ENCODE measurements at places on chromosomes 2 and 18. TPM values are rescaled to one million over a fixed set of nuclear protein-coding genes. Genes with fewer than 3 reads are reported as not detected.
A peak's percentile ranks its signal among the peaks of the same experiment; 100 is the strongest.

DNA sequence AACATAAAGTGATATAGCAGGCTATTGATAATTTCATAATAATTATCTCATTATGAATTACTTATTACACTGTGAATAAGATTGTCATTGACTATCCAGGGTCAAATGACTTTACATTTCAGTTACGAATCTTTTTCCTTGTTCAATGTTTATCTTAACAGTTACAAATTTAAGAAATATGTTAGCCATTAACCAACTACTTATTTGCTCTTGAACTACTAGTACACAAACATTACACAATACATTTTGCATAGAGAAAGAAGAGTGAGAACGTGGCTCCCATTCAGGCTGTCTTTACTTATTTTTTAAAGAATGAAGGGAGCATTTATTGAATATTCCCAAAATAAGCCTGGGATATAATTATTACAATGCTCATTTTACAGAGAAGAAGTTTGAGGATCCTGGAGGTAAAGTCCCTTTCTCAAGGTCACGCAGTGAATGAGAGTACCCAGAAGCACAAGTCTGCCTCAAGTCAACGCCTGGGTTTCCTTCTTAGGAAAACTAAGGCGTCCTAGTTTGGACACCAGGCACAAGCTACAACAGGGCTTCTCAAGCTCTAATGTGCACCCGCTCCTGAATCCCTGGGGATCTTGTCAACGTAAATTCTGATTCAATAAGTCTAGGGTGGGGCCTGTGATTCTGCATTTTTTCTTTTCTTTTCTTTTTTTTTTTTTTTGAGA lies 164.2 kb downstream of the FIGN start:
- H3K27ac ChIP-seq: no peak overlapping the region
- H3K27me3 ChIP-seq: no peaks in the 10 kb centered on the region
- no peaks in the 10 kb centered on the region for H3K36me3 ChIP-seq
- DNase-seq: no peak

Gene TBR1
- not detected for total RNA-seq

Gene ERBB4
- 0.05 TPM for total RNA-seq

- no peak for DNase-seq
- H3K4me3 ChIP-seq: no peak overlapping the region
- no peaks in the 10 kb centered on the region for H3K36me3 ChIP-seq
Measured at GRCh38 chr2:85759257-85759613, 5.4 kb downstream of the ATOH8 start.

GRCh38 chr2:70128005-70128404 lies 40.7 kb downstream of the PCBP1 start:
- no peaks in the 10 kb centered on the region for H3K36me3 ChIP-seq
- no peak for DNase-seq
- H3K4me3 ChIP-seq: no peak overlapping the region
- H3K4me1 ChIP-seq: peaks cover 10% of the 10 kb centered on the region
- no peaks in the 10 kb centered on the region for H3K27me3 ChIP-seq

- no peak overlapping the region for H3K4me3 ChIP-seq
- H3K27ac ChIP-seq: no peak overlapping the region
- no peaks in the 10 kb centered on the region for H3K36me3 ChIP-seq
- H3K4me1 ChIP-seq: no peaks in the 10 kb centered on the region
- no peaks in the 10 kb centered on the region for H3K27me3 ChIP-seq
Measured at GRCh38 chr2:168559187-168559586, 103.1 kb downstream of the CERS6 start.

DNA sequence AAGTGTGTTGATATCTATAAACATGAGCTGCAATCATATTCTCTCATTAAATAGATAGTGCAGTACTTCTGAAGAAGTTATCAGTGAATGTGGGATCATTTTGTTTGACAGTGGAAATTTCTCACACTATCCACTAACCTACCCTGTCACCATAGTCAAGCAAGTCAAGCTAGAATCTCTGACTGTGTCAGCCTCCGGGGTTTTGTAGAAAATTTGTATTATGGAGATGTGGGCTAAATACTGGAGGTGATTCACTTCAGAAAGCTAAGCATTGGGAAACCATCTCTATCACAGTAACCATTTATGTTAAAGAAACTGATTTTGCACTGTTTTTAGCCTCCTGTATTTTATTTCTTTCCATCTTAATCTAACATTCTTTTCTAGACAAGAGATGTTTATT lies 126.6 kb upstream of the CREB1 start:
- no peaks in the 10 kb centered on the region for H3K36me3 ChIP-seq
- DNase-seq: no peak
- H3K4me3 ChIP-seq: no peak overlapping the region
- H3K27me3 ChIP-seq: no peaks in the 10 kb centered on the region
- no peaks in the 10 kb centered on the region for H3K4me1 ChIP-seq
- H3K27ac ChIP-seq: no peak overlapping the region

GRCh38 chr2:112588611-112589045 lies 4.2 kb downstream of the CHCHD5 start:
- no peak overlapping the region for H3K27ac ChIP-seq
- no peaks in the 10 kb centered on the region for H3K36me3 ChIP-seq
- no peak for DNase-seq
- no peaks in the 10 kb centered on the region for H3K4me1 ChIP-seq
- no peak overlapping the region for H3K4me3 ChIP-seq
- H3K27me3 ChIP-seq: no peaks in the 10 kb centered on the region

DNA sequence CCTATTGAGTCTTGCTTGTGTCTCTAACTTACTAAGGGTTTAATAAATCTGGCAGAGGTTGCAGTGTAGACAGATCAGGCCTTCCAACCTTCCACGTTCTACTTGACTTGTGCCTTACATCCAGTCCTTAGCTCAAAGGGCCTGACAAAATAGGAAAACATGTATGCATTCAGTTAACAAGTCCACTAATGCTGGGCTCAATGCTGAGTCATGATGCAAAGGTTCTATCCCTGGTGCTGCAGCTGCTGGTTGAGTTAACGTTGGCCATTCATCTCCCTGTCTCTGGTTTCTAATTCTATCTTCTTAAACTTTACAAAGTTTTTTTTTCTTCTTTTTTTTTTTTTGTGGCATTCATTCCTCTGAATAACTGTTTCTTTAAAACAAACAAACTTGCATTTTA lies 46.3 kb upstream of the ITGB6 start:
- no peak overlapping the region for H3K4me3 ChIP-seq
- DNase-seq: no peak
- no peak overlapping the region for H3K27ac ChIP-seq
- no peaks in the 10 kb centered on the region for H3K4me1 ChIP-seq
- no peaks in the 10 kb centered on the region for H3K36me3 ChIP-seq

DNA sequence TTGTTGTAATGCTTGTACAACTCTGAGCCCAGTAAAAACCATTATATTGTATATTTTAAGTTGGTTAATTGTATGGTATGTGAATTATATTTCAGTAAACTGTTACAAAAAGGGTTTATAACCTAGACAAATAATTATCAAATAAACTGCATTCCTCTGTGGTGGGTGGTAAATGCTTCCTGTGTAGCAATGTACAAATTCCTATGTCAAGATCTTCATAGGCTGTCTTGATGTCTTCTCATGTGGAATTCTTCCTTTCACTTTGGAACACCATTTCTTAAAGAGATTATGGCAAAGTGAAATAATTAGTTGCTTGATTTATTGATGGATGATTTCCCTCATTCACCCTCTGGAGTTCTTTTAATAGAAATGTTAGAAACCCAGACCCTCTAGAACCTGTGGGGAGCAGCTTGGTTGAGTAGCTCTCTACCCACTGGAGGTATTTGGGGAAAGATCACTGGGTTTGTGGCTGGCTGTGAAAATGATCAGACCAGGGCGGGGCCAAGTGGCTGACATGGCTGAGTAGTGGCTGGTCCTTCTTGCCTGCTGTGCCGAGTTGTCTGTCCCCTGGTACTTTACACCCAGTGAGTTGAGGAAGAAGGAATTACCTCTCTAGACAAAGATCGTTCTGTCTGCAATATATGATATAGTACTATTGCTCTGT lies 22.4 kb upstream of the MGAT5 start:
- no peaks in the 10 kb centered on the region for H3K4me1 ChIP-seq
- H3K36me3 ChIP-seq: no peaks in the 10 kb centered on the region
- H3K4me3 ChIP-seq: no peak overlapping the region

DNA sequence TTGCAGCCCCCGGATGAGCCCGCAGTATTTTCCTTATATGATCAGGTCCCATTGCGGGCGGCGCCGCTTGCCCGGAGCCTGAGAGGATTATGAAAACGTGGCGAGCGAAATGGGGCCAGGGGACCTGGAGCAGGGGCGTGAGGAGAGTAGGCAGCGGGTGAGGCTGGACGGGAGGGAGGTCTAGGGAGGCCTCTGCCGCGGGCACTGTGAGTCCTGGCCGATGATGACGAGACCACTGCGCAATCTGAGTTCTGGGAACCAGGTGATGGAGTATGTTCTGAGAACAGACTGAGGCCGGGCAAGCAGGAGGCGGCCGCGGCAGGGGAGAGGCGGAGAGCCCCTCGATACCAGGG lies 790 bp upstream of the ACAA2 start:
- DNase-seq: no peak
- H3K36me3 ChIP-seq: no peaks in the 10 kb centered on the region
- H3K27me3 ChIP-seq: no peaks in the 10 kb centered on the region
- H3K27ac ChIP-seq: peak overlapping the region; percentile 99

DNA sequence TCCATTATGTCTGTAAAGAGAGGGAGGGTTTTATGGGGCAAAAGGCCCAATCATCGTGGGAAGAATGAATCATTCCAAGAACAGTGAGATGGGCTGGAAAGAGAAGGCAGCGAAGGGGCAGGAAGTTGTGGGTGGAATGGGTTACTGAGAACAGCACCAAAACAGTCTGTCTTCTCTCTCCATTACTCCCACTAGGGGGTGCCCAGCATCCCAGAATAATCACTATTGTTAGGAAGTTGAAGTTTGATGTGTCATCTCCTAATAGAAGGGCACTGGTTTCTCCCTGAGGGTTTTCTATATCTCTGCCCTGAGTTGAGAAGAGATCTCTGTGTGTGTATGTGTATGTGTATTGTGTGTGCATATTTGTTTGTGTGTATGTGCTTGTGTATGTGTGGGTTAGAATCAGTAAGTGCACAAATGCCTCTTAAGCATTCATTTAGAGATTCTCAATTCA lies 76.6 kb upstream of the MAP4K3 start:
- peak overlapping the region; percentile 4 for H3K27ac ChIP-seq
- peak; percentile 67 for DNase-seq
- H3K36me3 ChIP-seq: no peaks in the 10 kb centered on the region
- no peaks in the 10 kb centered on the region for H3K4me1 ChIP-seq

DNA sequence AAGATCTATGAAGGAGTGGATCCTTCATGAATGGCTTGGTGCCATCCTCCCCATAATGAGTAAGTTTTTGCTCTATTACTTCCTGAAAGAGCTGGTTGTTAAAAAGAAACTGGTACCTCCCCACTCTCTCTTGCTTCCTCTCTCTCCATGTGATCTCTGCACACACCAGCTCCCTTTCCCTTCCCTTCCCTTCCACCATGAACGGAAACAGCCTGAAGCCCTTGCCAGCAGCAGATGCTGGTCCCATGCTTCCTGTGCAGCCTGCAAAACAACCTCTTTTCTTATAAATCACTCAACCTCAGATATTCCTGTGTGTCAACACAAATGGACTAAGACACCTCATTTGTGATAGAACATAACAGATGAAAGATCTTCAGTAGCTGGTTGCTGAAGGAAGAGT lies 303.5 kb upstream of the ACVR2A start:
- H3K27me3 ChIP-seq: no peaks in the 10 kb centered on the region
- H3K4me1 ChIP-seq: no peaks in the 10 kb centered on the region
- no peak overlapping the region for H3K27ac ChIP-seq
- no peak for DNase-seq
- H3K4me3 ChIP-seq: no peak overlapping the region
- H3K36me3 ChIP-seq: no peaks in the 10 kb centered on the region

DNA sequence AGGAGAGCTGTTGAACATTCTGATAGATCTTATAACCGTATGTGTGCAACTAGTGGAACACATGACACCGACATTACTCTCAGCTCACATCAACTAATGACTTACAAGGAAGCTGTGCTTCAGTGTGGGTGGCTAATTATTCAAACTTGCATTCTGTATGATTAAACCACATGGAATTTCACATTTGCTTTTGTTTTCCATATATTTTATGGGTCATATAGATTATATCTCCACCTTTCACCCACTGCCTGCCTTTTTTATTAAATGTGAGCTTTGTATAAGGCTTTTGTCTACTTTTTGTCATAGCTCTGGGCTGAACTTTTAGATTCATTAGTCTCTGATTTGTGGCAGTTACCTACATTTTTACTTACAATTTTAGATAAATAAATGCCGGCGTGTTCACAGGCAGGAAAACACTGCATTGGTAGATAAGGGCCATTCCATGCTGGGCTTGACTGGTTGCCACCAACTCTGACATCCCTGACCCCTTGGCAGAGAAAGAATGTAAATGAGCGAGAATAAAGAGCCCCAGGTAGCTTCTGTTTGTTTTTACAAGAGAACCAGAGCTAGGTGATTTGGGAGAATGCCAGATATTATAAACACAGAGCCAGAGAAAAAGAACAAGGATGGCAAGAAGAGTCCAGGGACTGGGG lies 35.7 kb downstream of the LYPD6 start:
- DNase-seq: peak; percentile 23
- H3K4me3 ChIP-seq: no peak overlapping the region
- H3K27ac ChIP-seq: no peak overlapping the region
- no peaks in the 10 kb centered on the region for H3K36me3 ChIP-seq
- no peaks in the 10 kb centered on the region for H3K27me3 ChIP-seq

Gene LCT
- total RNA-seq: 0.08 TPM

GRCh38 chr2:61566566-61566965 lies 28.4 kb upstream of the XPO1 start:
- H3K4me1 ChIP-seq: no peaks in the 10 kb centered on the region
- no peak overlapping the region for H3K27ac ChIP-seq
- no peak overlapping the region for H3K4me3 ChIP-seq
- no peak for DNase-seq
- H3K36me3 ChIP-seq: no peaks in the 10 kb centered on the region
- no peaks in the 10 kb centered on the region for H3K27me3 ChIP-seq

GRCh38 chr2:14284244-14284643 lies 348.3 kb upstream of the LRATD1 start:
- H3K27me3 ChIP-seq: no peaks in the 10 kb centered on the region
- H3K36me3 ChIP-seq: no peaks in the 10 kb centered on the region
- no peak for DNase-seq
- no peak overlapping the region for H3K4me3 ChIP-seq
- H3K27ac ChIP-seq: no peak overlapping the region

DNA sequence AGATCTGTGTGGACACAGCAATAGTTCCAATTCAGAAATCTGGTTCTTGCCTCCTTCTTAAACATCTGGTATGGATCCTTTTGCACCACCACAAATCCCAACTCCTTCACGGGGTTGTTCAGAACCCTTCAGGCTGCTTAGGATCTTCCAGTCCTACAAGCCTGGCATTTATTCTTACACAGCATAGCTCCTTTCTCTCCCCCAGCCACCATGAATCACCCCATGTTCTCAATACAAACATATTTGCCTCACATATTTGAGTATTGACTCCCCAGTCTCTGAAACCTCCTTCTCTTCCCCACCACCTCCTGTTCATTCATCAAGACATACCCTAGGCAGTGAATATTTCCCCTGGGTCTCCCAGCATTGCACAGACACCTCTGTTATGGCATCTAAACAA lies 155.2 kb downstream of the ALK start:
- H3K27ac ChIP-seq: no peak overlapping the region
- DNase-seq: no peak
- no peaks in the 10 kb centered on the region for H3K36me3 ChIP-seq
- no peaks in the 10 kb centered on the region for H3K4me1 ChIP-seq

GRCh38 chr2:195490319-195490718 lies 166.7 kb upstream of the SLC39A10 start:
- H3K36me3 ChIP-seq: no peaks in the 10 kb centered on the region
- no peaks in the 10 kb centered on the region for H3K27me3 ChIP-seq
- no peak overlapping the region for H3K27ac ChIP-seq
- H3K4me3 ChIP-seq: no peak overlapping the region
- DNase-seq: no peak
